Activated CD8-positive, alpha-beta memory T cell treated with anti-CD3 and anti-CD28 coated beads, Interleukin-2, amount 50 U/mL, for 48 hours (primary cell): ENCODE measurements at places on chromosomes 12 and 14.

DNA sequence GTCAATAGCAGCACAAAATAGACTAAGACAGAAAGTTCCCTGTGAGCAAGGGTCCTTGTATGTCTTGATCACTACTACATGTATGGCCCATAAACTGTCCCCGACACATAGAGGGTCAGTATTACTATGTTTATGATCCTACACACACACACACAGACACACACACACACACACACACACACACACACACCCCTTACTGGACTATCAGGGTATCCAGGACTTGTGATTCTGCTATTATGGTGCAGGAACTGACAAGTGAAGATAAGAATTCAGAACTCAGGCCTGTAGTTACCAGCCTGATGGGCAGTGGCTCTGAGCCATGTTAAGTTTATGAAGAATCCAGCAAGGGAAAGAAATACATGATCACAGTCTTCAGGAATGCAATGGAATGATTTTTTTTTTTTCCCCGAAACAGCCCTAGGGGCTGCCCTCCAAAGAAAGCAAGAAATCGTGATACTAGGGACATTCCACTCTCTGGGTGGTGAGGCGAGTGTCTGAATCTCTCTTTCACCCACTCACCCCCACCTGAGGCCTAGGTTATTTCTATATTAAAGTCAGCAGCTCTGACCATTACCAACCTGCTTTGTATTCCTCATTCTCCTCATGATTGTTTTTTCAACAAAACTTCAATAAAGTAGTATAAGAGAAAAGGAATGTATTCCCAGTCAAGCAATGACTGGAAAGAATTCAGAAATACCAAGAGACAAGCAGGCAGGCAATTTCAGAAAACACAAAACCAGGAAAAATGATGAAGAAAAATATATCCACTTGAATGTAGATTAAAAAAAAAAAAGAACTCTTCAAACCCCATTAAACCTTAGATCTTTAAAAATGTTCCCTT is 105.8 kb downstream of the AVPR1A start:
- DNase-seq = no peak

- no peak for DNase-seq
These were observed 29.4 kb upstream of the CTDSP2 start for GRCh38 chr12:57875753-57876547.

GRCh38 chr12:16634786-16635185 is 28.8 kb upstream of the LMO3 start:
- no peak for DNase-seq

DNA sequence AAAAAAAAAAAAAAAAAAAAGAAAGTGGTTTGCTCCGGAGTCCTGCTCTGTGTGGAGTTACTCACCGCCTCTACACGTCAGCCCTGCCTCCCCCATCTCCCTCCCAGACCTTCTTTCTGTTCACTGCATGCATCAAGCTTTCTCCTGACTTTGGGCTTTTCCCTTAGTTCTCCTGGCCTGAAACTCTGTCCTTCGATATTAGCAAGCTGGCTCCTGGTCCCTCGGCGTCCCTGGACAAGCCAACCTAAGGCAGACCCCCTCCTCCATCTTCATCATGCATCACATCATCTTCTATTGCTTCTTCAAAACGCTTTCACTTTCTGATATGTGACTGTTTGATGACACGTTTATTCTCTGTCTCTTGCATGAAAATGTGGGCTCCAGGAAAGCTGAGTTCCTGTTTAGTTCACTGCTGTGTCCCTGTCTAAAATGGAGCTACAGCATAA is 40.6 kb downstream of the SLC15A4 start:
- peak; percentile 74 for DNase-seq

DNA sequence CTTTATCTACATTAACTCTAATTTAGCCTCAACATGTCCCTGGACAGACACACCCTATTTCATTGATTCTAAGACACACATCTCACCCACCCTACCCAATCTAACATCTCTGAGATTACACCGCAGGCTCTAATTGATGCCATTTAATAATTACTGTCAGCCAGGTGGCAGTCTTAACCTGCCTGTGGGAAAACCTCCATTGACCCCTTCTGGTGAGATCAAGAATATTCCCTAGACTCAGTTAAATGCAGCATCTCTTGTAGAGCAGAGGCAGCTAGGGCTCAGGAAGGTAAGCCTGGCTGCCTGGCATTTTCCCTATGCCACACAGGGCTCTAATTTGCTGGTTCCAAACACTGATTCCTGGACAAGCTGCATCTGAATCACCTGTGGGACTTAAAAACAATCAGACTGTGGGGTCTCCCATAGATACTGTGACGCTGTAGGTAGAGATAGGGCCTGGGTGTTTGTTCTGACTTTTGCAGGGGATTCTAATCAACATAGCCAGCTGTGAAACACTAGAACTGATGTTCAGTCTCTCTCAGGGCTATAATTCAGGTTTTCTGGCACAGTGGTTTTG is 14.3 kb downstream of the MCRS1 start:
- no peak for DNase-seq

- DNase-seq = no peak
These were observed 71.3 kb upstream of the PSMA6 start for GRCh38 chr14:35220920-35221319.

- DNase-seq = no peak
These were observed 71.5 kb upstream of the SFSWAP start for GRCh38 chr12:131639270-131639940.

GRCh38 chr12:91618281-91618680 is 435.7 kb upstream of the DCN start:
- no peak for DNase-seq

- no peak for DNase-seq
These were observed 105.1 kb downstream of the BMP4 start for GRCh38 chr14:53851394-53852090.

GRCh38 chr12:96241431-96241830 is 47.3 kb downstream of the ELK3 start:
- no peak for DNase-seq

DNA sequence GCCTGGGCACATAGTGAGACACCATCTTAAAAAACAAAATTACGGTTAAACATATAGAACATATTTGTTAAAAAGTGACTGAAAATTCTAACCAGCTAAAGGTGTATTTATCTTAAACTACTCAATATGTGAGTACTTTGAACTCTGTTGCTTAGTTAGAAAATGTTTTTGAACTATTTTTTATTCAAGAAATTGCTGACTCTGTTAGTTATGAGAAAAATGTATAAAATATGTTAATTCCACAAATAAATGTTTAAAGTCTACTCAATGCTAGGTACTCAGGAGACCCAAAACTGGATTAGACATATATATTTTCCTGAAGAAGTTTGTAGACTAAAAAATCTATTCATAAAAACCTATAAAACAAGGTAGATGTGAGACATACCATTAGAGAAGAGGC is 23.0 kb upstream of the GPR33 start:
- no peak for DNase-seq

DNA sequence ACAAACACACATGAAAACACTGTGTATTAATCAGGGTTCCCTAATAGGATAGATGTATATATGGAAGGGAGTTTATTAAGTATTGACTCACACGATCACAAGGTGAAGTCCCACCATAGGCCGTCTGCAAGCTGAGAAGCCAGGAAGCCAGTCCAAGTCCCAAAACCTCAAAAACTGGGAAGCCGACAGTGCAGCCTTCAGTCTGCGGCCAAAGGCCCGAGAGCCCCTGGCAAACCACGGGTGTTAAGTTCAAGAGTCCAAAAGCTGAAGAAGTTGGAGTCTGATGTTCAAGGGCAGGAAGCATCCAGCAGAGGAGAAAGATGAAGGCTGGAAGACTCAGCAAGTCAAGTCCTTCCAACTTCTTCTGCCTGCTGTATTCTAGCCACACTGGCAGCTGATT is 1085.0 kb upstream of the TMEM132C start:
- no peak for DNase-seq

DNA sequence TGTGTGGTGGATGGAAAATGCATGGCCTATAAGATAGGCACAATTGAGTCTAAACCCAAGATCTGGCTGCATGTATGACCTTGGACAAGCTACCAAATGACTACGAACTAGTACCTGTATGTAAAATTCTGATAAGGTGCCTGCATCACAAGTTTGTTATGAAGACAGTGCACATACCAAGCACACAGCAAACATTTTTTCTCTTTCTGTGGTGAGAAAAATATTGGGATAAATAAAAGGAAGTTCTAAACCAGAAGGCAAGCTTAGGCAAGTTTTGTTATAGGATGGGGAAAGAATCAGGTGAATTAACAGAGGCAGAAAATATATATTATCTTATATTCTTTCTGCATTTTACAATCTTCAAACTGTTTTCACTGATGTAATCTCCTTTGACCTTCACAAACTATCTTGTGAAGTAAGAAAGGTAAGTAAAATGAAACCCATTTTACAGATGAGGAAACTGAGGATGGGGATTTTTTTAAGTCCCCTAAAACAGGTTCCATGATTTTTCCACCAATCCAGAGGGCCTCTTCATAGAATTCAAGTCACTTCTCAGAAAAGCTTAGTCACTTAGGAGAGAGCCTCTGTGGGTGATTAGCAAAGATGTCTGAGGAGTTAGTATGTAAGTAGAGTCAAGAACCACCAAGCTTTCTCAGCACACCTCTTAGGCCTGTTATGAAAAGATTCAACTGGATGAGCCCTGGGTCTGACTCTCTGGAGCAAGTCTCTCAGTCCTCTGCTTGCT is 132.0 kb upstream of the RAP1B start:
- no peak for DNase-seq

DNA sequence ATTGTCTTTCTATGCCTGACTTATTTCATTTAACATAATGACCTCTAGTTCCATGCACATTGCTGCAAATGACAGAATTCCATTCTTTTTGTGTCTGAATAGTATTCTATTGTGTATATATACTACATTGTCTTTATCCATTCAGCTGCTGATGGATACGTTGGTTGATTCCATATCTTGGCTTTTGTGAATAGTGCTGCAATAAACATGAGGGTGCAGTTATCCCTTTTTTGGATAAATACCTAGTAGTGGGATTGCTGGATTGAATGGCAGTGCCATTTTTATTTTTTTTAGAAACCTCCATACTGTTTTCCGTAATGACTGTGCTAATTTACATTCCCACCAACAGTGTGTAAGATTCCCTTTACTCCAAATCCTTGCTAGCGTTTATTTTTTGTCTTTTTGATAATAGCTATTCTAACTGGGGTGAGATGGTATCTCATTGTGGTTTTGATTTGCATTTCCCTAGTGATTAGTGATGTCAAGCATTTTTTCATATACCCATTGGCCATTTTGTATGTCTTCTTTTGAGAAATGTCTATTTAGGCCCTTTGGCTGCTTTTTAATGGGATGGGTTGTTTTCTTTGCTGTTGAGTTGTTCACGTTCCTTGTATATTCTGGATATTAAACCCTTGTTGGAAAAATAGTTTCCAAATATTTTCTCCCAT is 2.3 kb downstream of the OAS2 start:
- no peak for DNase-seq

GRCh38 chr12:113862590-113863454 is 103.3 kb downstream of the RBM19 start:
- no peak for DNase-seq

DNA sequence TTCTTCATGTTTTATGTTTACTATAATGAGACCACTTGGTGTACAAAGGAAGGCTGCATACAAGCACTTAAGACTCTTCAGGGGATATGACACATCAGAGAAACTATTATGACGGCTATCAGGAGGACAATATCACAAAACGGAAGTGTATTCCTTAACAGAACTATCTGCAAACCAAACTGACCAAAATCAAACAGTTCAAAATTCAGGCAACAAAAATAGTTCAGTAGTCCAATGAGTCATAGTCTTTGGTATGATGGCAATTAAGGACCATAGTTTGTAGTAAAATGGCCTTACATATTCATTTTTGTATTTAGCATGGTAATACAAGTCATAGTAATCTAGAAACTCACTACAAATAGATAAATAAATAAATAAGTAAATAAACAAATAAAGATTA is 1638.7 kb upstream of the SEL1L start:
- no peak for DNase-seq

DNA sequence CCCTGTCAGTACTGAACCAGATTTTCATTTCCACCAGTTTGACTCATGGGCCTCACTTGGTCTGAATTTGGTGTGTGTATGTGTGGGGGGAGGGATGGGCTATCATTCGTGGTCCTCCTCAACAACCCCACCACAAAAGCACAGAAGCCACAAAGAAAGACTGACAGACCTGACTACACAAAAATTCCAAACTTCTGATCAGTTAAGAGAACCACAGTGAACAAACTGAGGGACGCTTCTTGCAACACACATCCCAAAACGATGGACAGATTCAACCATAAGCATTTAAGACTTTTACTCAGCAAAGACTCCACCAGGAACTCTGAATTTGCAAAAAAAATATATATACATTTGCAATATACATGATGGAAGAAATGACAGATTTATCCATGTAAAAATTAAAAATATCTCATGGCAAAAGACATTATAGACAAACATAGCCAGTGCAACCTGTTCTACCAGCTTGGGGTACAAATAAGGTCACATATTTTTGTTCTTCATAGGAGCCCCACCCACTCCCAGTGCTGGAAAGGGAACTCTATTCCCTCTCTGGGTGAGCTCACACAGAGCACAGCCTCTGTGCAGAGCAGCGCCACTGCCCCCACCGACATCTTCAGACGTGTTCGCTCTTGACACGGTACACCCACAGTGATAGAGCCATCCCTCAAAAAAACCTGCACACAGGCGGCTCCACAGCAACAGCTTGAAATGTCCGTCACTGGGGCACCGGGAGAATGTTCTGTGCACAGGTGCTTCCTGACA is 49.7 kb downstream of the JAG2 start:
- DNase-seq = peak; percentile 18

DNA sequence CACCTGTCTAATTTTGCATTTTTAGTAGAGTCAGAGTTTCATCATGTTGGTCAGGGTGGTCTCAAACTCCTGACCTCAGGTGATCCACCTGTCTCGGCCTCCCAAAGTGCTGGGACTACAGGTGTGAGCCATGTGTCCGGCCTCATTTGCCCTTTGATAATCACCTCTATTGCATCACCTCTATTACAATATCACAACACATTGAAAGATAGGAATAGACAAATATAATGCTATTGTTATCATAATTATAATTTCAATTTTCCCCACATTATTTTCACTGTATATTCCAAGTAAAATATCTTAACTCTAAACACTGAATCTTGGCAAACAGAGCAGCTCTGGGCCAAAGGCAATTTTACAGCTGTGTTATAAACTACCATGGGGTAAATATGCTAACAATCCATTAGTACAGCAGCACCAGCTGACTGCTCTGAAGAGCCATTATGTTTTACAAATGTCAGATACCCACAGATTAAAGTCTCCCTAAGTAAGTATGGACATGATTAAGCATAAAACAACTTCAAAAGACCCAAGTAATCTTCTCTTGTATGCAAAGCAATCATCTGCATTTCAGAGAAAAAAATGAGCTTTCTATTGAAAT is 173.2 kb downstream of the MED13L start:
- DNase-seq = no peak
